ENCODE measurements at places on chromosomes 12 and 14. TPM values are rescaled to one million over a fixed set of nuclear protein-coding genes. Genes with fewer than 3 reads are reported as not detected.

GRCh38 chr14:77511486-77512162, 13.0 kb upstream of the ISM2 start:
- DNase-seq, result no peak
- no peak overlapping the region for H3K27ac ChIP-seq
- no peaks in the 10 kb centered on the region for H3K36me3 ChIP-seq
- H3K4me1 ChIP-seq, result no peaks in the 10 kb centered on the region
- H3K27me3 ChIP-seq, result no peaks in the 10 kb centered on the region

- no peak for DNase-seq
- H3K4me1 ChIP-seq, result no peaks in the 10 kb centered on the region
- no peak overlapping the region for H3K4me3 ChIP-seq
- H3K27ac ChIP-seq, result no peak overlapping the region
- no peaks in the 10 kb centered on the region for H3K36me3 ChIP-seq
Measured at GRCh38 chr14:83006121-83006670, 1472.5 kb upstream of the SEL1L start.

GARIN6 gene
- not detected for total RNA-seq

- no peaks in the 10 kb centered on the region for H3K27me3 ChIP-seq
- H3K4me3 ChIP-seq, result no peak overlapping the region
- H3K27ac ChIP-seq, result no peak overlapping the region
- DNase-seq, result no peak
- H3K4me1 ChIP-seq, result no peaks in the 10 kb centered on the region
- H3K36me3 ChIP-seq, result no peaks in the 10 kb centered on the region
Measured at GRCh38 chr12:77160931-77161330, 95.6 kb upstream of the E2F7 start.

DNA sequence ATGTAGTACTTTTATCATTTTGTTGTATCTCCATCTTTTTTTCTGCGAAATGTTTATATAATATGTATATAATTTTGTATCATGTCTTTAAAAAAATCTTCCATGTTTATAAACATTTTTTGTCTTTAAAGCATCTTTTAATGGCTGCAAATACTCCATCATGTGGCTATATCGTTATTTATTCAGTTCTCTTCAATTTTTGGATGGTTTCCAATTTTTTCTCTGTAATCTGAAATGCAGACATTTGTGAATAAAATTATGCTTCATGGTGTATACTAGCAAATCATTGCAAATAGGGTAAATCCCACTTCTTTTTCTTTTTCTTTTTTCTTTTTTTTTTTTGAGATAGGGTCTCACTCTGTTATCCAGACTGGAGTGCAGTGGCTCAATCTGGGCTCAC, 54.0 kb downstream of the CPSF2 start:
- no peak overlapping the region for H3K4me3 ChIP-seq
- no peaks in the 10 kb centered on the region for H3K4me1 ChIP-seq
- no peaks in the 10 kb centered on the region for H3K36me3 ChIP-seq
- no peak for DNase-seq
- H3K27me3 ChIP-seq, result no peaks in the 10 kb centered on the region

IFNG gene
- total RNA-seq, result not detected

- no peak overlapping the region for H3K27ac ChIP-seq
- H3K4me3 ChIP-seq, result no peak overlapping the region
- H3K27me3 ChIP-seq, result peaks cover 4% of the 10 kb centered on the region
- H3K4me1 ChIP-seq, result no peaks in the 10 kb centered on the region
- no peaks in the 10 kb centered on the region for H3K36me3 ChIP-seq
- no peak for DNase-seq
Measured at GRCh38 chr14:58626431-58626831, 11.3 kb upstream of the DACT1 start.

- no peak for DNase-seq
- H3K4me1 ChIP-seq, result peaks cover 4% of the 10 kb centered on the region
- no peak overlapping the region for H3K27ac ChIP-seq
- no peaks in the 10 kb centered on the region for H3K27me3 ChIP-seq
- no peak overlapping the region for H3K4me3 ChIP-seq
- H3K36me3 ChIP-seq, result no peaks in the 10 kb centered on the region
Measured at GRCh38 chr12:49803693-49804450, 24.3 kb downstream of the NCKAP5L start.

POTEM gene
- total RNA-seq, result not detected

MYF5 gene
- total RNA-seq, result not detected

DNA sequence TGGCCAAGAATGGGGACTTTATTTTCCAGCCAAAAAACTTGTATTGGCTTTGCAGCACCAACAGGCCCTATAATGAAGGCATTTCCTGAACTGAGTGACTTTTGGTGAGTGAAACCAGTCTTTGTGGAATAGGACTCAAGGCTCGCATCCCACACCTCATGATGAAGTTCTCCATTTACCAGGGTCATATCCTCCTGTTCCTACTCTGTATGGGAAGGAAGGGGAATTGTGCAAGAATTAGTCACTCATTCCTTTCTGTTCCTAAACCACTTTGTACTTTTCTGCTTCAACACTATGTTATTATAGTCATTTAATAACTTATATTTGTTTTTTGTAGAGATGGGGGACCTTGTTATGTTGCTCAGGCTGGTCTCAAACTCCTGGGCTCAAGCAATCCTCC, 2.3 kb upstream of the SPATS2 start:
- H3K4me1 ChIP-seq, result peaks cover 25% of the 10 kb centered on the region
- peaks cover 4% of the 10 kb centered on the region for H3K27me3 ChIP-seq

EGLN3 gene
- total RNA-seq, result 4.5 TPM

GRCh38 chr14:61355892-61356325, 34.5 kb downstream of the PRKCH start:
- peak; percentile 61 for DNase-seq
- H3K4me1 ChIP-seq, result peaks cover 6% of the 10 kb centered on the region
- no peak overlapping the region for H3K4me3 ChIP-seq

STAC3 gene
- total RNA-seq, result 3.4 TPM

TPH2 gene
- total RNA-seq, result not detected

AP5M1 gene
- total RNA-seq, result 42.2 TPM

CEBPE gene
- total RNA-seq, result 0.26 TPM

GRCh38 chr12:5771756-5772155, 173.3 kb downstream of the ANO2 start:
- peaks cover 10% of the 10 kb centered on the region for H3K4me1 ChIP-seq
- H3K4me3 ChIP-seq, result no peak overlapping the region

- peak; percentile 29 for DNase-seq
- H3K36me3 ChIP-seq, result no peaks in the 10 kb centered on the region
- no peak overlapping the region for H3K4me3 ChIP-seq
- no peak overlapping the region for H3K27ac ChIP-seq
- H3K4me1 ChIP-seq, result peaks cover 19% of the 10 kb centered on the region
- no peaks in the 10 kb centered on the region for H3K27me3 ChIP-seq
Measured at GRCh38 chr12:121404734-121405133, 4.8 kb downstream of the RNF34 start.

GRCh38 chr12:108905725-108906124, 25.8 kb downstream of the DAO start:
- H3K27ac ChIP-seq, result peak overlapping the region; percentile 26
- no peak overlapping the region for H3K4me3 ChIP-seq
- no peaks in the 10 kb centered on the region for H3K36me3 ChIP-seq
- DNase-seq, result no peak
- peaks cover 27% of the 10 kb centered on the region for H3K4me1 ChIP-seq

Measured in left lung (tissue), 14 donors.